ENCODE measurements at places on chromosomes 1 and 21.

GRCh38 chr21:31222142-31222541 lies 121.9 kb downstream of the TIAM1 start:
- no peak for DNase-seq

- DNase-seq = no peak
Measured at GRCh38 chr1:165845992-165846748, 18.8 kb downstream of the UCK2 start.

GRCh38 chr1:167922023-167922422 lies 8.1 kb upstream of the ADCY10 start:
- no peak for DNase-seq

DNA sequence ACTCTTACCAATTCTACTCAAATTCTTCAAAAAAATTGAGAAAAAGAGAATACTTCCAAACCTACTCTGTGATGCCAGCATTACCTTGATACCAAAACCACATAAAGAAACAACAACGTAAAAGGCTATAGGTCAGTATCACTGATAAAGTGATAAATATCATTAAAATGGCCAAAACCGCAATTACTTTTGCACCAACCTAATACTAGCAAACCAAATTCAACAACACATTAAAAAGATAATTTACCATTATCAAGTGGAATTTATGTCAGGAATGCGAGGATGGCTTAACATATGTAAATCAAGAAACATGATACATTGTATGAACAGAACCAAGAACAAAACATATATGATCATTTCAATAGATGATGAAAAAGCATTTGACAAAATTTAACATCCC lies 7.0 kb downstream of the SPAG17 start:
- DNase-seq = no peak

DNA sequence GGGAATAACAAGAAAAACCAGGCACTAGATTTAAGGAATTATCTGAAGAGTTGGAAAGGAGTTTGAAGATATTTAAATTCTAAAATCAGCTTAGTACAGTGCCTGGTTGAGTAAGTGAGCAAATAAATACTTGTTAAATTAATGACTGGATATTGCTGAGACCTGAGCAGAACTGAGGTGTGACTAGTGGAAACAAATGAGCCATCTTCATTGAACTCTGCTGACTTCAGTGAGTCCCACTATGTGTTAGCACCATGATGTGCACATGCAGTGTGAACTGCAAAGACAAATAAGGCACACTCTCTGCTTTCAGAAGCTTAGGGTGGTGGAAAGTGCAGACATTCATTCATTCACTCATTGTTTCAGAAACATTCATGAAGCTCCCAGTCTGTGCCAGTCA lies 48.7 kb downstream of the ELAPOR1 start:
- DNase-seq = no peak

DNA sequence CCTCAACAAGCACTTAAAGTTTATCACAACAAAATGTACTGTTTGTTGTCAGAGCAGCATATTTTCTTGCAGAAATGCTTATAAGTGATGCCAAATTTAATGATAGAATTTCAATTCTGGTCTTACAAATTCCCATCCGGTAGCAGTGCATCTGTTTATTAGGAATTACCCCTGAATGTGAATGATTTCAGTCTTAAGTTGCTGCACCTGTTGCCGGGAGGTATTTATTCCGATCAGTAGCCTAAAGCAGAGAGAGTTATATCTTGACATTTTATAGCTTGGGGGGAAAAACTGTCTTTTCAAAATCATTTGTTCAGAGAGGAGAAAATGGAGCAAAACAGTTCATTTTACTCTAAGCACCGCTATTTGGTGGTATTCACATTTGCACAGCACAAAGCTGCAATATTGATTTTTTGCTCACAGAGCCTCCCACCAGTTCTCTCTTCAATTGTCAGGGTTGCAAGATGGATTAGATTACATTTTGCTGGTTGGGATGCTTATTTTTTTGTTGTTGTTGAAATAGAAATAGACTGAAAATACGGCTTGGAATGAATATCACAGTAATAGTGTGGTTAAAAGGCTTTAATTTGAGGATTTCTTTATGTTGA lies 98.6 kb downstream of the ADGRL2 start:
- no peak for DNase-seq

- DNase-seq = no peak
Measured at GRCh38 chr1:34696981-34697380, 57.9 kb upstream of the GJB5 start.

GRCh38 chr1:115539736-115540135 lies 102.0 kb upstream of the VANGL1 start:
- no peak for DNase-seq

- no peak for DNase-seq
Measured at GRCh38 chr1:239575113-239575512, 188.7 kb downstream of the CHRM3 start.

DNA sequence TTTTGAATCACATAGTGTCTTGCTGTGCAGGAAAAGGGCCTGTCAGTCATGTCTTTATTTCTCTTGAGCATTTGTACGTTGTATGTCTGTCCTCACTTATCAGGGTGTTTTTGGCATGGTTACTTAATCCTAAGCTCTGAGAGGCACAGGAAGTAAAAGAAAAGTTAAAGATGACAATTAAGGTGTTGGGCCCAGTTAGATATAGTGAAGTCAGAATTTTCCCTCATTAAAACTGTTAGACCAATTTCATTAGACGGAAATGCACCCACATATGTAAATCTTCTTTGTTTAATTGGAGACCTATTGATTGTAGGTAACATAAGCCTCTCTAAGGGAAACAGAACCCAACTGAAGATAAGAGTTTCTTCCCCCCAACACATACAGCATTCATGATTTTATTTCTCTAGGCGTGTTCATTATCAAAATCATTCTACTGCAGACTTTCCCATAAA lies 21.9 kb downstream of the NFIA start:
- no peak for DNase-seq

All from D721Med (cell line).